ENCODE measurements at places on chromosomes 16 and 17.
A peak's percentile ranks its signal among the peaks of the same experiment; 100 is the strongest.

GRCh38 chr17:20066253-20066652 lies 57.1 kb downstream of the SPECC1 start:
- DNase-seq = no peak

- peak; percentile 82 for DNase-seq
These were observed 20.0 kb downstream of the TRAF4 start for GRCh38 chr17:28763804-28764266.

DNA sequence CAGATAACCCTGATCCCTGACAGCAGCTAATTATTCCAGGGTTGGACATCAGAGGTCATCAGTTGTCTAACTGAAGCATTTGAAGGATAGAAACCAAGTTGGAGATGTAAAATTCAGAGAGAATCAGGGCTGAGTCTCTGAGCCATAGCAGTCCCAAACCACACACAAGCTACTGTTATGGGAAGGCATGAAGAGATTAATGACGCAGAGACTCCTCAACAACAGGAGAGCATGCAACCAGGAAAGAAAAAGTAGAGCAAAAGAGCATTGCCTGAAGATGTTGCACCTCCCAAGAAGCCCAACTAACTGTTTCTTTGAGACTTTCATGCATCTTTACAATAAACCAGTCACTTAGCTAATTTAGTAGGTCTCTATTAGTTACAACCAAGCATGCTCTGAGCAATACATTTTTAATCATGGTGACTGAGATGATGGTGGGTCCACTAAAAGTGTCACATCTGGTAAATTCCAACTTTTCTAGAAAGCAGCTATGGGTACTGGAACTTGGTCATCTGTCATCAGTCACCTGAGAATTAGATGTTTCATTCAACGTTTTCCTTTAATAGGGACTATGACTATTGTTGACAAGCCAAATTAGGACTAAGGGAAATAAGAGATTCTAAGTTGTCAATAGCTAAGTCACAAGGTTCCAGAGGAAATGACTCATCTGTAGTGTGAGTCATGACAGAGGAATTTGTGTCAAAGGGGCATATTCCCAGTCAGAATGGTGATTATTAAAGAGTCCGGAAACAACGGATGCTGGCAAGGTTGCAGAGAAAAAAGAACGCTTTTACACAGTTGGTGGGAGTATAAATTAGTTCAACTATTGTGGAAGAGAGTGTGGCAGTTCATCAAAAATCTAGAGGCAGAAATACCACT lies 239.8 kb downstream of the CHD9NB start:
- DNase-seq = no peak

DNA sequence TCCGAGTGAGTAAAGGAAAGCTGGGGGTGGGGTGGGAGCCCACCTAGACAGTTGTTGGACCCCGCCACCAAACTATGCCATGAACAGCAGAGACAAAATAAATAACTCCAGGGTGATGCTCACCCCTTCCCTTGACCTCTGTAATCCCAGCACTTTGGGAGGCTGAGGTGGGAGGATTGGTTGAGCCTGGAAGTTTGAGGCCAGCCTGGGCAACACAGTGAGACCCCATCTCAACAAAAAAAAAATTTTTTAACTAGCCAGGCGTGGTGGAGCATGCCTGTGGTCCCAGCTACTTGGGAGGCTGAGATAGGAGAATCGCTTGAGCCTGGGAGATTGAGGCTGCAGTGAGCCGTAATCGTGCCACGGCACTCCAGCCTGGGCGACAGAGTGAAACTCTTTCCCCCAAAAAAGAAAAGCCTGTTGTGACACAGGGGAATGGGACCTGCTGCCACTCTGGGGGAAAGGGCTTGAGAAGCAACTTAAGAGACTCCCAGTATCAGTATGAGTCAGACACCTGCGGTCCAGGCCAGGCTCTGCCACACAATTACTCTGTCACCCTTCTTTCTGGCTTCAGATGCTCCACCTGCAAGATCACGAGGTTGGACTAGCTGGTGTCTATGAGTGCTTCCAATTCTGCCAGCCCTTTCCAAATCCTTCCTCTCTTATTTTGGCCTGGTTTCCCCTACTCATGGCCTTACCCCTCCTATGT lies 5.0 kb downstream of the SGCA start:
- DNase-seq = no peak

DNA sequence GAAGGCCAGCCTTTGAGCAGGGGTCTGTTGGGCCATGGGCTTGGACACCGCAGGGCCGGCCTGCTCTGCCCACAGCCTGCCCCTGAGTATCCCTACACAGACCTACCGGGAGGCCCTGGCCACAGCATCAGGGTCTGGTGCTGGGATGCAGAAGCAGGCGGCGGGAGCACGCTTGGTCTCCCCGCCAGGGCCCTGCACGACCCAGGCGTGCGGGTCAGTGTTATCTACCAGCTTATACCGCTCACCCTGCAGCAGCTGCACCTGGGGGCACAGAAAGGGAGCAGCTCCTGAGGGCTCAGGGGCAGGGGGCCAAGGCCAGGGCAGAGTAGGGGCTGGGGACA lies 8.8 kb downstream of the EVPL start:
- DNase-seq = no peak

- DNase-seq = no peak
These were observed 12.3 kb downstream of the HSD11B2 start for GRCh38 chr16:67443265-67443664.

- DNase-seq = peak; percentile 21
These were observed 36.0 kb downstream of the NKD1 start for GRCh38 chr16:50584033-50584722.

DNA sequence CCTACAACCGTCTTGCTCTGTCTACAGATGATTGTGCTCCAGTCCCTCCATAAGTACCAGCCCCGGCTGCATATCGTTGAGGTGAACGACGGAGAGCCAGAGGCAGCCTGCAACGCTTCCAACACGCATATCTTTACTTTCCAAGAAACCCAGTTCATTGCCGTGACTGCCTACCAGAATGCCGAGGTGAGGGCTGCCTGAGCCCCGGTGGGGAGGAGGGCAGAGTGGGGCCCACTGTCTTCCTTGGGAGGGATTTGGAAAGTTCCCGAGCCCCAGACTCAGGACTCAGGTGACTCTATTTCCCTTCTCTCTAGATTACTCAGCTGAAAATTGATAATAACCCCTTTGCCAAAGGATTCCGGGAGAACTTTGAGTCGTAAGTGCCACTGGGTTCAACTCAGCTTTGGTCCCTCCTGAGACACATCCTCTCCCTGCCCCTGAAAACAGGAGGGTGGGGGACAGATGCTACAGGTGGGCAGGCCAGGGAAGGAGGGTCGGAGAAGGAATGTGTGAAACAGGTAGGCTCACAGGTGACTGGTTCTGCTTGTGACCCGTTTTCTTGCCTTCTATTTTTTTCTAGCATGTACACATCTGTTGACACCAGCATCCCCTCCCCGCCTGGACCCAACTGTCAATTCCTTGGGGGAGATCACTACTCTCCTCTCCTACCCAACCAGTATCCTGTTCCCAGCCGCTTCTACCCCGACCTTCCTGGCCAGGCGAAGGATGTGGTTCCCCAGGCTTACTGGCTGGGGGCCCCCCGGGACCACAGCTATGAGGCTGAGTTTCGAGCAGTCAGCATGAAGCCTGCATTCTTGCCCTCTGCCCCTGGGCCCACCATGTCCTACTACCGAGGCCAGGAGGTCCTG lies 11.4 kb downstream of the TBX21 start:
- no peak for DNase-seq

DNA sequence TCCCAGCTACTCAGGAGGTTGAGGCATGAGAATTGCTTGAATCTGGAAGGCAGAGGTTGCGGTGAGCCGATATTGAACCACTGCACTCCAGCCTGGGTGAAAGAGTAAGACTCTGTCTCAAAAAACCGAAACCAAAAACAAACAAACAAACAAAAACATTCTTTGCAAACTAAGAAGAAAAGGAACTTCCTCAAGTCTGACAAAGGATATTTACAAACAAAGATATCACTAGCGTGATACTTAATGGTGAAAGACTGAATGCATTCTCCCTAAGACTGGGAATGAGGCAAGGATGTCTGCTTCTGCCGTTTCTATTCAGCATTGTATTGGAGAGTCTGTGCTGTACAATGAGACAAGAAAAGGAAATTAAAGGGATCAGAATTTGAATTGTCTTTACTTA lies 10.5 kb upstream of the MPO start:
- DNase-seq = no peak

DNA sequence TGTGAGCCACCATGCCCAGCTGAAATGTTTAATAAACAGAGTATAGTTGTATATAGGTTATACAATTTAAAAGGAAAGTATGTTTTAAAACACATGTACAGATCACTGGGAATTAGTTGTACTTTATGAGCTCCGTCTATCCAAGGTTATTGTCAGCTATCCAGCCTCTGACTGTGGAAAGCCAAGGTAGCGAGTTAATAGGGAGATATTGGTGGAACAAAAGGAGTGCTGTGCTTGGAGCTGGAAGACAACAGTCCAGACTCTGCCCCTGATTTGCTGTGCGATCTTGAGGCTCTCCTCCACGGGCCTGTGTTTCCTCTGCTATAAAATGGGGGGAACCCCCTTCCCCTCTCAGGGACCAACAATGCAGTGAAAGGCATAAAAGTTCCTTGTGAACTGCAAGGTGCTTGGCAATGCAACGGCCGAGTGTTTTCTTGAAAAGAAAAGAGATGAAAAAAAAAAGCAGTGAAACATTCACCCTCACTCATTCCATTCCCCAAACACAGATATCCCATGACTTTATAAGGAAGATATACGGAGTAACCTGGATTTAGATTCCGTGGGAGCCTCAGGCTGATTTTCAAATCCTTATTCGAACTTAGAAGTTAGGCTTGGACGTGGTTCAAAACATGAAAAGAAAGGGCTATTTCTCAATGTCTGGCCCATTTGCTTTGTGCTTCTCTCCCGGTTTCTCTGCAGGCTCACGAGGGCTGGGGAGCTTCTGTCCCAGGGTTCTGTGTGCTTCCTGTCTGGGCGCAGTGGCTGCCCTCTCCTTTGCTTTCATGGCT lies 34.1 kb downstream of the CUEDC1 start:
- no peak for DNase-seq

GRCh38 chr17:73288534-73289302 lies 23.1 kb downstream of the CDC42EP4 start:
- DNase-seq = no peak
